ENCODE measurements at places on chromosomes 1 and 21.

- DNase-seq: no peak
Observed at GRCh38 chr21:35971824-35972223, 88.5 kb downstream of the SETD4 start.

GRCh38 chr1:230159580-230159979, 92.5 kb downstream of the GALNT2 start:
- DNase-seq: no peak

DNA sequence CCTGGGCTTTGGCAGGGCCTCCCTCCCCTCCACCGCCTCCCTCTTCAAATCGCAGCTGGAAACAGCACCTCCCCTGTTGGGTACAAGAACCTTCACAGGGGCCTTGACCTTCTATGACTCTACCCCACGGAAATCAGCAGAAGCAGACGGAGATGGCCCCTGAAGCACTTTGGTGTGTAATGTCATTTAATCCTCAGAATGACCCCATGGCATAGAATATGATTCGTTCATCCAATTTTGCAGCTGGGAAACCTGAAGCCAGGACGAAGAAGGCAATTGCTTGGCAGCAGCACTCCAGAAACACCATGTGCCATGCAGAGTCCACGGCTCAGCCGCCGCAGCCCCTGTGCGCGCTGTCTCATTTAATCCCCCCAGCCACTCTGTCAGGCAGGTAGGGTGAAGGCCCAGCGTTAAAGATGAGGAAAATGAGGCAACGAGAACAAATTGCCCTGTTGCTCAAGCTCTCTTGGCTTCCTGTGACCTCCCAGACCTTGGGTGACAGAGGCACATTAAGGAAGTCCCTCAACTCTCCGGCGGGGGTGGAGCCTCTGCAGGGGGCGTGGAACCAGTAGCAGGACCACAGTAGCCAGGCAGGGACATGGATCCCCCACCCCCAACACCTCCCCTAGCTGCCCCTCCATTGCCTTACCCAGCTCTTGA, 25.8 kb upstream of the LAPTM5 start:
- DNase-seq: no peak

DNA sequence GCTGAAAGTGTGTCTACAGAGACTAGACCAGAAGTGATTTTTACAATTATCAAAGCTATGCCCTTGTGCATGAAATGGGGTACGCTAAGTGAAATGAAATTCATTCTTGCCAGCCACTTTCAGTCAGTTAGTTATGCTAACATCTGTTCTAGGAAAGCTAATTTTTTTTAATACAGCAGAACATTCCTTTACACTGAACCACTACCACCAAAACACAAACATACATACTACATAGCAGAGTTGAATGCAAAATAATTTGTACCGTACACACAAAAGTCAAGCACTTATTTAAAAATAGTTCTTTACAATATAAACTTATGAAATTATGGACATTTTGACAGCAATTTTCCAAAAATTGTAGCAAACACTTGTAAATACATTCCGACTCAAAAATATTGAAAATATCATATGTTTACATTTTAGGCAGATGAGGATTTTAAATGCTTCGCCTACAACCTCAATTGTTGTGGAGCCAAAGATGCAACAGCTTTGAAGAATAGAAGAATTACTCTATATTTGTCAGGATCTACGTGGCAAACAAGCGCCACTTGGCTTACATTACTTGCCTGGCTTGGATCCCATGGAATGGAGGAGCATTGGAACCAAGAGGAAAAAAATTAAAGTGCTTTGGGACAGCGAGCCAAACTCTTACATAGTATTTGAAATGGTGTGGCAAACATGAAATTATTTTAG, 30.6 kb downstream of the WLS start:
- DNase-seq: no peak
